Gastrocnemius medialis (tissue), 4 donors: ENCODE measurements at places on chromosomes 2 and 18.

GRCh38 chr2:165720511-165720910, 73.5 kb downstream of the GALNT3 start:
- no peak overlapping the region for H3K4me3 ChIP-seq
- no peaks in the 10 kb centered on the region for H3K27me3 ChIP-seq
- no peaks in the 10 kb centered on the region for H3K36me3 ChIP-seq
- H3K27ac ChIP-seq, result no peak overlapping the region
- no peak for DNase-seq

GRCh38 chr2:99710721-99711120, 220.9 kb upstream of the REV1 start:
- H3K27me3 ChIP-seq, result no peaks in the 10 kb centered on the region
- peaks cover 20% of the 10 kb centered on the region for H3K4me1 ChIP-seq
- H3K36me3 ChIP-seq, result no peaks in the 10 kb centered on the region
- no peak overlapping the region for H3K4me3 ChIP-seq

DNA sequence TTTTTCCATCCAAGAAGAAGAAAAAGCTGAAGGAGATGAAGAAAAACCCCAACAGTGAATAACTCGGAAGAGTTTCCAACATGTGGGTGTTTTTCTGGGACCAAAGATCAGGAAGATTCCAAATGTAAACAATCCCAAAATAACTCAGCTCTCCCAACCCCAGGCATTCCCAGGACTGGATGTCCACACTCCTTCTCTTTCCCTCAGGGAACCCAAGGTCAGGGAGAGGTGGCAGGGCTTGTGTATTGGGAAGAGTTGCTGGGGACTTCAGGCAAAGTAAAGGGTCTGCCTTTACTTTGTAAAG, 268.0 kb downstream of the DYSF start:
- no peaks in the 10 kb centered on the region for H3K27me3 ChIP-seq
- DNase-seq, result no peak
- H3K36me3 ChIP-seq, result no peaks in the 10 kb centered on the region
- H3K4me1 ChIP-seq, result peaks cover 57% of the 10 kb centered on the region

- no peak overlapping the region for H3K4me3 ChIP-seq
- H3K27ac ChIP-seq, result no peak overlapping the region
- DNase-seq, result peak; percentile 38
- H3K27me3 ChIP-seq, result no peaks in the 10 kb centered on the region
- H3K4me1 ChIP-seq, result peaks cover 15% of the 10 kb centered on the region
- H3K36me3 ChIP-seq, result no peaks in the 10 kb centered on the region
Observed at GRCh38 chr2:12177455-12178288, 431.2 kb downstream of the LPIN1 start.

- DNase-seq, result no peak
- H3K27me3 ChIP-seq, result no peaks in the 10 kb centered on the region
- H3K27ac ChIP-seq, result no peak overlapping the region
Observed at GRCh38 chr2:114113518-114113917, 223.6 kb downstream of the ACTR3 start.

DNA sequence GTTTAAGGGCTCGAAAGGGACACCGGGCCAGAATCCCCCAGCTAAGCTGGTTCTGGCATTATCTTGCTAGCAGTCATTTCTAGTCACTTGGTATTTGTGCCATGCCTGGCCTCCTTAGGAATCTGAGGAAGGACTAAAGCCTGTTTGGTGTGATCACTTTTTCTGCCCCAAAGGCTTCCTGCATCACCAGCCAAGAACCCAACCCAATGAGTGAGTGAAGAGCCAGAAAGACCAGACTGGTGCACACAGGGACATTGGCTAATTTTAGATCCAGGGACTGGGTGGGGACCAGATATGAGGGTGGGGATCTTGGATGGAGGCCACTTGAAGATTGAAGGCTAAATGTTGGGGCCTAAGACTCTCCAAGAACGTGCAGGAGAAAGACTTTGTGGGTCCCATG, 411.9 kb upstream of the TNP1 start:
- no peaks in the 10 kb centered on the region for H3K27me3 ChIP-seq
- no peak overlapping the region for H3K4me3 ChIP-seq
- H3K36me3 ChIP-seq, result no peaks in the 10 kb centered on the region
- H3K4me1 ChIP-seq, result peaks cover 12% of the 10 kb centered on the region
- no peak overlapping the region for H3K27ac ChIP-seq

GRCh38 chr18:56627991-56628390, 10.4 kb downstream of the TXNL1 start:
- no peak overlapping the region for H3K27ac ChIP-seq
- H3K36me3 ChIP-seq, result peaks cover 35% of the 10 kb centered on the region
- peaks cover 8% of the 10 kb centered on the region for H3K4me1 ChIP-seq
- H3K4me3 ChIP-seq, result no peak overlapping the region
- no peak for DNase-seq

GRCh38 chr2:158025255-158025996, 76.2 kb upstream of the UPP2 start:
- H3K36me3 ChIP-seq, result no peaks in the 10 kb centered on the region
- H3K27me3 ChIP-seq, result no peaks in the 10 kb centered on the region
- no peaks in the 10 kb centered on the region for H3K4me1 ChIP-seq
- no peak overlapping the region for H3K27ac ChIP-seq
- no peak for DNase-seq

DNA sequence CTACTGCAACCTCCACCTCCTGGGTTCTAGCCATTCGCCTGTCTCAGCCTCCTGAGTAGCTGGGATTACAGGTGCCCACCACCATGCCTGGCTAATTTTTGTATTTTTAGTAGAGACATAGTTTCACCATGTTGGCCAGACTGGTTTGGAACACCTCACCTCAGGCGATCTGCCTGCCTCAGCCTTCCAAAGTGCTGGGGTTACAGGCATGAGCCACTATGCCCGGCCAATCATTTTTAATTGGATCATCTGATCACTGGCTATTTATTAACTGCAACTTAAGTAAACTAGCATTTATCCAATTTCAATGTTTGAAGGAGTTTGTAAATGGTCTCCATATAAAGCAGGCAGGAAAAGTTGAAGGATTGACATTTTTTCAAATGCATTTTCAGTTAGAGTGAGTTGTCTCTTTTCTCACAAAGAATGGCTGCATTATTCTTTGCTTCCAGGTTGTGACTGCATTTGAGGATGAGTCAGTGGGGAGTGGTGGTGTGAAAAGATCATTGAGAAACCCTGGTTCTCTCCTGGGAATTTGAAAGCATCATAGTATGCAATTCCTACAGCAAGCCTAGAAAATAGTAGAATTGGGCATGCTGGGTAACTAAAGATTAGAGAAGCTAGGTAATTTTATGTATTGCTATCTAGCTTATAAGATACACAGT, 431.1 kb upstream of the ZEB2 start:
- H3K27ac ChIP-seq, result no peak overlapping the region
- H3K4me3 ChIP-seq, result no peak overlapping the region
- no peak for DNase-seq
- no peaks in the 10 kb centered on the region for H3K27me3 ChIP-seq
- no peaks in the 10 kb centered on the region for H3K36me3 ChIP-seq
- H3K4me1 ChIP-seq, result no peaks in the 10 kb centered on the region

DNA sequence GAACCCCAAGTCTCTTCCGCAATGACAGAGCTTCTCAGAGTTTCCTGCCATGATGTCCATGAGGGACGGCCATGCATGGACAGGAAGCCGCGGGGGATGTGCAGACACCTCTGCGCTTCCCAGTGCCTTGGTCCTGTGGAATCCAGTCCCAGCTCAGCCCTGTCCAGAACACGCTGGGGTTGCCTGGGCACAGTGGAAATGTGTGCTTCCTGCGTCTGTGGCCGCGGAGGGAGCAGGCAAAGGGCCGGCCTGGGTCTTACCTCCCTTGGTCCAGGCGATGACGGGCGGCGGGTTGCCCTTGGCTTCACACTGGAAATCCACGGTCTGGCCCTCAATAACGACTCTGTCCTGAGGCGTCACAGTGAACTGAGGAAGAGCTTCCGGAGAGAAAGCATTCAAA, 79.6 kb downstream of the PXDN start:
- H3K4me1 ChIP-seq, result no peaks in the 10 kb centered on the region
- H3K36me3 ChIP-seq, result peaks cover 14% of the 10 kb centered on the region
- no peak for DNase-seq
- no peaks in the 10 kb centered on the region for H3K27me3 ChIP-seq
- H3K27ac ChIP-seq, result no peak overlapping the region
- H3K4me3 ChIP-seq, result no peak overlapping the region

GRCh38 chr2:219645631-219646527, 18.4 kb downstream of the SLC4A3 start:
- no peak overlapping the region for H3K4me3 ChIP-seq
- peaks cover 40% of the 10 kb centered on the region for H3K4me1 ChIP-seq
- no peaks in the 10 kb centered on the region for H3K36me3 ChIP-seq
- no peaks in the 10 kb centered on the region for H3K27me3 ChIP-seq
